Hepatocyte (in vitro differentiated cells): ENCODE measurements at places on chromosomes 2 and 18. TPM values are rescaled to one million over a fixed set of nuclear protein-coding genes. Genes with fewer than 3 reads are reported as not detected.

The CRYGC gene
- total RNA-seq: 1.3 TPM in 1 of 2 replicates, not detected in the other

The TIMM21 gene
- total RNA-seq: 22.8 and 25.6 TPM in 2 replicates

DNA sequence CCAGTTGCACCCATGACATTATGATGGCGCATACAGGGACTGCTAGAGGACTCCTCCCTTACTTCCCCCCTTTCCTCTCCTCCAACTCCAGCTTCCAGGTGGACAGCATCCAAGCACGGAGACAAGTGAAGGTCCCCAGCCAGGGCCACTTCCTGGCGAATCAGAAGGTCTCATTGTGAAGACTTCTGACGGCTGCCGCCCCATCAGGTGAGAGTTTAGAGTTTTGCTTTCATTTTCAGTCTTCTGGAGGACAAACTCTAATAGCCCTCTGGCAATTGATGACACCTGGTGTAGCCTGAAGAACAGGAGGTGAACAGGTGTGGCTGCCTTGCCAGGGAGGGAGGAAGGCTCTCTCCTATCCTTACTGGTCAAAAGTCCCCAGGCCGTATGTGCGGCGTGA is 77.3 kb upstream of the KCNH7 start:
- no peak for DNase-seq

GRCh38 chr18:61398961-61399705 is 65.9 kb downstream of the CDH20 start:
- no peak for DNase-seq
